NCI-H1092 (cell line): ENCODE measurements at places on chromosomes 11 and 22.

- no peak for DNase-seq
Observed at GRCh38 chr11:113249786-113250185, 64.6 kb upstream of the TTC12 start.

DNA sequence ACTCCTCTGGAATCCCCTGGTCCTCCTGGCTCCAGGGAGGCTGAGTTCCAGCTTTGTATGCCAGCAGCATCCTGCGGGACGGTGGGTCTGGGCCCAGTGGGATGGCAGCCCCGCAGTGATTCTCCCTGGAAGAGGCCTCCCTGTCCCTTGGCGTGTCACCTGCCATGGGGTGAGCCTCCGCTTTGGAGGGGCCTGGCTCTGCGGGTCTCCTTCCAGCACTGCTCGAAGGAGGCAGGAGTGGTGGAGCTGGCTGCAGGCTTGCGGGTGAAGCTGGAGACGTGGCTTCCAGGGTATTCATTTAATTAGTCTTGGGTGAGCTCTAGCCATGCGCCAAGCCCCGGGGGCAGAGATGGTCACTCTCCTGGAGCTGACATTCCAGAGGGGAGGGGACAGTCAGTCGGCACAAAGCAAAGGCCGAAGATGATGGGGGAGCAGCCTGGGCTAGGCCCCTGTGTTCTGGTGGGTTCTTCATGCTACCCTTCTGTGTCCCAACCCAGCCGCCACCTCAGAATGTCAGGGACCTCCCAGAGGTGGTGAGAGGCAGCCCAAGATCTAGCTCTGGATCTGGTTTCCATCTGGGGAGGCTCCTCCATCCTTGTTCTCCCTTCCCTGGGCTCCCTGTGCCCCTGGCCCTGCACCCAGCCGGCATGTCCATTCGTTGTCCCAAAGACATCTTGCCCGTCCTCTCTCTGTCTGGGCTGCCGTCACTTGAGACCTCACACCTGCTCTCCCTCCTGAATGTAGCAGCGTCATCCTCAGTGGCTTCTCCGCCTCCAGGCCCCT is 1332.5 kb downstream of the BRD1 start:
- DNase-seq = no peak

DNA sequence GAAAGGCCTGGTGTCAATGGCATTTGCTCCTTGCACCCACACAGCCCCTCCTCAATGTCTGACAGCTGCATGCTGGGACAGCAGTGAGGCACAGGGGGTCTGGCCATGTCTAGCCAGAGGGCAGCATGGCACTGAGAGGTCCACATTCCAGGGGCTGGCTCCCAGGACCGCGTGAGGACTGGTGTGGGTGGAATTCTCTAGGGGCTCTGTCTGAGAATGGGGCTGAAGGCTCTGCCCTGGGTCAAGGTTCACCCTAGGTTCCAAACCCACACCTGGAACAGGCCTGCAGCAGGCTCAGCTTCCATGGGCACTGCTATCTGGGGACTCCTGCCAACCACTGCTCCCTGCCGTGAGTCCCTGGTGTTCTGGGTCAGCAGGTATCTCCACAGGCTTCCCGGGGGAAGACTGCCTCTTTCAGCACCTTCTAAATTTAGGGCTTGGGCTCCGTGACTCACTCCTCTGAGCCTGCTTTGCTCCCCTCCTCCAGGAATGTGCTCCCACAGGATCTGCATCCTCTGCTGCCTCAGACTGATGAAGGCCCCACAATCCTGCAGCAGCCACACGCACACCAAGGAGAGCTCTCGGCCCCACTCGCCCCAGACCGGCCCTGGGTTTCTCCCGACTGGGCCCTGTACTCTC is 4.2 kb downstream of the STARD10 start:
- DNase-seq = no peak

DNA sequence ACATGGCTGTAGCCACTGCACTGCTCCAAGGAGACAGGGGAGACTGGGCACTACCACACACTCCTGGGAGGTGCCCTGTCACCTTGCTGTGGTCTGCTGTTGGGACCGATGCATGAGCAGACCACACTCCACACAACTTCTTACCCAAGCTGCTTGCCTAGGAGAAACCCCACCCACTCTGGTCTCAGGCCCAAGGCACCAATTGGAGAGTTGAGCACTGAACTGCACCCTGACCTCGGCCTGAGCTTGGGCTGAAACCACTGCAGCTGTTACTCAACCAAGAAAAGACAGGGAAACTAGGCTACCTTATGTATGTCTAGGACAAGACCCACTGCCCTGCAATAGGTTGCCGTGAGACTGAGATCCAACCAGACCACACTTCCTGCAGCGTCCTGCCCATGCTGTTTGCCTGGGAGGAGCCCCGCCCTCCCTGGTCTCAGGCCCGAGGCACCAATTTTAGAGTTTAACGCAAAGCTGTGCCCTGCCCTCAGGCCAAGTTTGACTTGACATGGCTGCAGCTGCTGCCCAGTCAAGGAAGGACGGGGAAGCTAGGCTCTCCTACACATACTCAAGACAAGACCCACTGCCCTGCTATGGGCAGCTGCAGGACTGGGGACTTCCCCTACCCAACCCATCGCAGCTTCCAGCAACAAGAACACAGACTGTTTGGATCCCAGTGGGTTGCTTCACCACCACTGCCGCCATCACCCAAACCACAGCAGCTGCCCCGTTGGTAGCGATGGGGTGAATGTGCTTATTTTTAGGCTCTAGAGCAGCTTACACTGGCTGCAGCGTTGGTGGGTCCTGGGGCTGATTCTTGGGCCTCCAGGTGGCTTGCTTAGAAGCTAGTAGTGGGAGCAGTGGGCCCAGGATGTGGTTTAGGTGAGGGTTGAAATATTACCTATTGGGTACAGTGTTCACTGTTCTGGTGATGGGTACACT is 66.8 kb downstream of the BRD1 start:
- DNase-seq = no peak
